Aorta (tissue), 5 donors: ENCODE measurements at places on chromosomes 7 and 10. TPM values are rescaled to one million over a fixed set of nuclear protein-coding genes. Genes with fewer than 3 reads are reported as not detected.
A peak's percentile ranks its signal among the peaks of the same experiment; 100 is the strongest.

- peak; percentile 67 for DNase-seq
Observed at GRCh38 chr10:11899067-11899876, 76.1 kb downstream of the PROSER2 start.

DNA sequence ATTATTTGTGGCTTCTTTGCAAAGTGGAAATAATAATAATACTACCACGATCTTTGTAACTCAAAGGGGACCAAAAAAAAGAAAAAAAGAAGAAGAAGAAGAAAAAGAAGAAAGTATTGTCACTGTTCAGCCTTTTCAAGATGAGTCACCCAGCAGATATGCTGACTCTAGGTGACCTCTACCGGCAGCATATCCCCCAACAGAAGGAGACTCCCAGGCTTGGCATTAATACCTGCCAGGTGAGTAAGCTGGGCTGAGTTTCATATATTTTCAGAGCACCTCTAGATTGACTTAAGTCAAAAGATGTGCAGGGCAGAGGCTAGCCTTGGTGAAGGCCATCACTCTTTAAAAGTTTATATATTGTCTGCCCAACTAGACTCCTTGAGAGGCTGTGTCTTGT is 30.4 kb upstream of the GPR26 start:
- no peak for DNase-seq

- no peak for DNase-seq
Observed at GRCh38 chr10:72016608-72017300, 52.6 kb downstream of the CHST3 start.

Gene SPOCK2
- 7.3 TPM for total RNA-seq
